Bone marrow (tissue), 2 donors: ENCODE measurements at places on chromosomes 2 and 18.

DNA sequence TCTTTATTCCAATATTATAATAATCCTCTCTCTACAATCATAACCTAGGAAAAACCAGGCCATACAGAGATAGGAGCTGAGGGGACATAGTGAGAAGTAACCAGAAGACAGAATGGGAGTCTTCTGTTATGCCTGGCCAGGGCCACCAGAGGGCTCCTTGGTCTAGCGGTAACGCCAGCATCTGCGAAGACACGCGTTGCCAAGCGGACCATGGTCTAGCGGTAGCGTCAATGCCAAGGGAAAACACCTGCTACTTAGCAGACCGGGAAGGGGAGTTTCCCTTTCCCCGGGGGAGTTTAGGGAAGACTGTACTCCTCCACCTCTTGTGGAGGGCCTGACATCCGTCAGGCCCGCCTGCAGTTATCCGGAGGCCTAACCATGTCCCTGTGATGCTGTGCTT lies 36.6 kb downstream of the ARL6IP6 start:
- no peak for DNase-seq

GRCh38 chr2:56084111-56084901 lies 99.5 kb upstream of the CCDC85A start:
- no peak for DNase-seq

- no peak for DNase-seq
These were observed 539 bp upstream of the MOB4 start for GRCh38 chr2:197515315-197515738.

- no peak for DNase-seq
These were observed 456.5 kb upstream of the CWC22 start for GRCh38 chr2:180463608-180464007.

- DNase-seq, result no peak
These were observed 9.6 kb downstream of the CFAP221 start for GRCh38 chr2:119553687-119554344.
